ENCODE measurements at places on chromosomes 2 and 18.

DNA sequence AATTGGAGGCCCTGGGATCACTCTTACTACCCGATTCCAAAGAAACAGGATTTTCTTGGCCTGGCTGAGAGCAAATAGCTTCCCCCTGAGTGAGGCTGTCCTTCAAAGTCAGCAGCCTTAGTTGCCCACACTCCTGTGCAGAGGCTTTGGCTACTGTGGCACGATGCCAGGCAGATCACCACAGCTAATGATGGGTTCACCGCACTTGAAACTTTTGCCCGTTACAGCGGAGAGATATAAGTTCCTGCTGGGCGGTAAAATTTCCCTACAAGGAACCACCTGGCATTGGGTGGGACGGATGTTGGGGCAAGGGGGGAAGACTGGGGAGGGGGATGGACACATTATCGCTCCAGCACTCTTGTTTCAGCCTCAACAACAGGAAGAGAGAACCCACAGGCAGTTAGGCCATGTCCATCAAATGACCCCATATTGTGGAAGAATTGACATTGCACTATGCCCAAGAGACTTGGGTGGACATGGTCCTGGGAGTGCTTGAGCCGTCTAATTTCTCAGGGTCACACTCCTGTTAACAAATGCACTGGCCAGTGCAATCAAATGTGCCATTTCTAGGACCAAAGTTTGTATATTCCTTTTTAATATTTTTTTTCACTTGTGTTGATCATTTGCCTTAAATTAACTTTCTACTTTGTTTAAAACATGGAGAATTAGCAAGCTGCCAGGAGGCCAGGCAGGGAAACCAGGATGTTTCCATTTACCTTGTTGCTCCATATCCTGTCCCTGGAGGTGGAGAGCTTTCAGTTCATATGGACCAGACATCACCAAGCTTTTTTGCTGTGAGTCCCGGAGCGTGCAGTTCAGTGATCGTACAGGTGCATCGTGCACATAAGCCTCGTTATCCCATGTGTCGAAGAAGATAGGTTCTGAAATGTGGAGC is 4.4 kb downstream of the IL1B start:
- DNase-seq = no peak

DNA sequence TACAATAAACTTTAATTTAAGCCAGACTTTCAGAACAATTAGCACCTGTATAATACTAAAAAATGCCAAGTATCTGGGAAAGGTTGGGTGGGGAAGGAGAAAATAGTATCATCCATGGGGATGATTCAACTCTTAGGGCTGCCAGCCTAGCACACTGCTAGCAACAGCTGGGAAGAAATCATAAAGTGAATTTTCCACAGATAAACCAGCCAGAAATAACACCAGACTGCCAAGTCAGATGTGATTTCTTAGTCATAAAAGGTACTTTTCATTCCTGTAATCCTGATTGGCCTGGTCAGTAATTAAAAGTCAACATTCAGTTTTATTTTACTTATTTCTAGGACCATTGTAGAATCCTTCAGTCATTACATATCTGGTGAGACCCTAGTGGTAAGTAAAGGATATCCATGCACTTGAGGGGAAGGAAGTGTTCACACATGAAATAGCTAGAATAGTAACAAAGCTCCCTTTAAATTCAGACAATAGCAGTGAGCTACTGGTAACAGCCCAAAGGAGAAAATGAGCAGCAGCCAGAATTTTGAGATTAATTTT is 59.4 kb downstream of the LIMS1 start:
- no peak for DNase-seq

DNA sequence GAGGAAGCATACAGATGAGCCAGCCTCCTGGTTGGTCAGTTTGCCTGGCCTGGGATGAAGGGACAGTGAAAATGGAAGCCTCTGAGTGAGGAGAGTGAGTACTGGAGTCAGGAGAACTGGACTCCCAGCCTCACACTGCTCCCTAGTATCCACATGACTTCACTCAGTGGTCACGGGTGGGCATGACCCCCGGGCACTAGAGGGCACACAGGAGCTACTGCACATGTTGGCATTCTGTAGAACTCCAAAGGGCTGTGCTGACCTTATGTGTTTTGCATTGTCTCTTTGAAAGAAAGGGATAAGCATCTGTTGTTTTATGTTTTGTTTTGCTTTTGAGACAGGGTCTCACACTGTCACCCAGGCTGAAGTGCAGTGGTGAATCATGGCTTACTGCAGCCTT is 23.7 kb downstream of the NCAPH start:
- DNase-seq = no peak

- no peak for DNase-seq
Measured at GRCh38 chr2:71306762-71307161, 24.8 kb upstream of the ZNF638 start.

- no peak for DNase-seq
Measured at GRCh38 chr2:119117891-119118882, 40.4 kb downstream of the C1QL2 start.

DNA sequence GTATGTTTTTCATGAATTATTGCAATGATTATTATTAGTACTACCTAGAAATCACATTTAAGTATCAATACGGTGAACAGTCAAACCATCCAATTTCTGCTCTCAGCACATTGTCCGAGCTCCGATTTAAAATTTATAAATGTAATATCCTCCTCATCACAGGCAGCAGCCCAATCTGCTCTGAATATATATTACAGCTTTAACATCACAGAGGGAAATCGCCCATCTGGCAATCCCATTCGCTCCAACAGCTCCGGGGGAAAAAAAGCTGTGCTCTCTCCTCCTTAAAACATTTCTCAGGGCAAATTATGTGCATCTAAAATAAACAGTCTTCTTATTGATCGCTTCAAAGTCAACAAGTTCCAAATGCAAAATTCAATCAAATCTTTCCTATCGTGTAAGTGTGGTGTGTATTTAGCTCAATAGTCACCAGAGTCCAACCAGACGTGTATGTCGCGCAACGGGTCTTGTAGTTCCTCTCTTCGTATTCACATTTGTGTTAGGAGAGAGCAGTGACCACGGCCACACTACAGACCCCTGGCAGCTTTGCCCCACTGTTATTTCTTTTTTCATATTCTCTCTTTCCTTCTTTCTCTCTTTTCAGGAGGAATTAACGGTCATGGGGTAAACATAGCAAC is 2.4 kb downstream of the FIGN start:
- no peak for DNase-seq

GRCh38 chr2:25072606-25073005 is 30.7 kb downstream of the EFR3B start:
- DNase-seq = no peak

DNA sequence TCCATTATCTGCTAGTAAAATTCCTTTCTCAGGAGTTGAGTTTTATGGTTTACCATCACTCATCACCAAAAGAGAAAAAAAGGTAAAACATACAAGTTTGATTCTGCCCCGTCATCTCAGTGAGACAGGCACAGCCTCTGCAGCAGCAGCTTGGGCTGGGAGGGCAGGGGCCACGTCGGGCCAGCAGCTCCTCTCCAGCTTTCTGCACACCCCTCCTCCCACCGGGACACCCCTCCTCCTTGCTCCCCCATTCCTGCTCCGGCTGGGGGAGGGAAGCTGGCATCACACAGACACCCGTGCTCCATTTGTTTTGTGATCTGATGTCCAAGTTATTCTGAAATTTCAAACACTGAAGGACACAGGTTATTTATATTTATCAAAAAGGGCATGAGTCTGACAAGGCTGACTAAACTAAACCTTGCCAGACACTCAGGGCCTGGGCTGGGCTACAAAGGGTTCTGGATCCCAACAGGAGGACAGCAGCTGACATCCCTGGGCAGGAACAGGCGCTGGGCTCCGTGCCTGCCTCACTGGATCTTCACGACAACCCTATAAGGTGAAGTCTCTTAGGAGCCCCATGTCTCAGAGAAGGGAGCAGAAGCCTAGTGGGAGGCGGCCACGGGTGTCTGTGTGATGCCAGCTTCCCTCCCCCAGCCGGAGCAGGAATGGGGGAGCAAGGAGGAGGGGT is 71.4 kb downstream of the HDAC4 start:
- no peak for DNase-seq

DNA sequence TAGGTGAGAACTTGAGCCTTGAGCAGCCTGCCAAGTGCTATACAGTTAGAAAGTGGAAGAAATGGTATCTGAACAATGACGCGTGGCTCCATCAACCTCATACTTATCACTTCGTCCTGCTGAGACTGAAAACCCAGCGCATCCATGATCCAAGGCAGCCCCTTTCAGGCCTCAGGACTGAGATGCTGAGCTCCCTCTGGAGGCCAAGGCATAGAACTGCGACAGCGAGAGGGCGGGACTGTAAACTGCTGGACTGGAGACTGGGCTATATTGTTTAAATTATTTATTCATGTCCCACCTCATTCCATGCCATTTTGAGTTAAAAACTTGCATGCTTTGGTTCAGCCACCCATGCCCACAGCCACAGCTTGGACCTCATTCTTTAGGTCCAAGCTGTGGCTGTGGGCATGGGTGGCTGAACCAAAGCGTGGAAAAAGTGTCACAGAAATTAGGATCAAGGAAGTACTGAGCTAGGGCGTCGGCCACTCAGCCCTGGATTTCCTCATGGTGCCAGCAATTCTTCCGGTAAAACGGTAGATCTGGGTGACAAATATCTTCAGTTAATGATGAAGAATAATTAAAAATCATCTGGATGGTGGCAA is 195.5 kb downstream of the L3MBTL4 start:
- no peak for DNase-seq

GRCh38 chr2:201205515-201205849 is 22.5 kb downstream of the CASP10 start:
- DNase-seq = no peak

DNA sequence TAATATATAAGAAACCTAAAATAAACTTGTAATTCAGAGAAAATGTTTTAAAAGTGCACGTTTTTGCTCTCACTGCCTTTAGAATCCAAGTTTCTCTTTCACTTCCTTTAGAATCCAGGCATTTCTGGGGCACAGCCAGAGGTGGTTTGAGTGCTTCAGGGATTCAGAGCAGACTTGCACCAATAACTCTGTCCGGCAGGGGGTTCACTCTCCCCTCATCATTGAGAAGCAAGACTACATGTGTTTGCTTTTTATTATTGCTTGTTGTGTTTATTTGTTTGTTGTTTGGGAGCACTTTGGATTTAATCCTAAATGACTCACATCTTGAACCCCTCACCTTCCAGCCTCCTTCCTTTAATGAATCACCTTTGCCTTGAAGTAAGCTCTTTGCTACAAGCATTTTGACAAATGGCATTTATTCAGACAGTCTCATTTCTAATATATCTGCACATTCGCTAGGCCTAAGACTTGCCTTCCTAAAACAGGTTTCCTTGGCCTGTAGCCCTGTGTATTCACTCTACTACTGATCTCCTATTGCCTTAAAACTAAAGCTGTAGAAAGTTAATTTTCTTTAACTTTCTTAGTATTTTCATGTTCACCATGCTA is 233.5 kb upstream of the ATP5MC3 start:
- no peak for DNase-seq

- no peak for DNase-seq
Measured at GRCh38 chr18:76838182-76838581, 15.8 kb downstream of the ZNF236 start.

- no peak for DNase-seq
Measured at GRCh38 chr2:208092093-208092832, 32.1 kb downstream of the CRYGD start.

All from activated CD4-positive, alpha-beta T cell treated with anti-CD3 and anti-CD28 coated beads for 24 hours (primary cell).